ENCODE measurements at places on chromosomes 2 and 18.

- peak; percentile 58 for DNase-seq
Observed at GRCh38 chr2:11371092-11371937, 26.9 kb upstream of the ROCK2 start.

- DNase-seq: peak; percentile 91
Observed at GRCh38 chr18:45255197-45255890, 359.9 kb upstream of the SLC14A2 start.

DNA sequence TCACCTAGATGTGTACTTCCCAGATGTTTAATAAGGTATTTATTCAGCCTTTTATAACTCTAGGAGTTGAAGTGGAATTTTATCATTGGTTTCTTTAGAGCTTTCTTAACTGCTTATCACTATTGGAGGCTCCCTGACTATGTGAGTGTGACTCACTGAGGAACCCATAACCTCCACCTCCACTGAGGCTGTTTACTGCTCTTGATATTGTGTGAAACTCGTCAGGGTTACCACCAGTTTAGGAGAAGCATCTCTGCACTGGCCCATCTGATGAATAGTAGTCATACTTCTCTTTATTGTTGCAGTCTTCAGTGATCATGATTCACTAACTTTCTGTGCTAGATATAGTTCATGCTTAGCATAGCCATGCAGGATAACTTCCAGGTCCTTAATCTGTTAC is 79.6 kb upstream of the UBXN4 start:
- DNase-seq: no peak

- DNase-seq: no peak
Observed at GRCh38 chr2:223251656-223252229, 199.8 kb downstream of the KCNE4 start.

GRCh38 chr2:63300835-63301234 is 250.2 kb downstream of the OTX1 start:
- DNase-seq: no peak

DNA sequence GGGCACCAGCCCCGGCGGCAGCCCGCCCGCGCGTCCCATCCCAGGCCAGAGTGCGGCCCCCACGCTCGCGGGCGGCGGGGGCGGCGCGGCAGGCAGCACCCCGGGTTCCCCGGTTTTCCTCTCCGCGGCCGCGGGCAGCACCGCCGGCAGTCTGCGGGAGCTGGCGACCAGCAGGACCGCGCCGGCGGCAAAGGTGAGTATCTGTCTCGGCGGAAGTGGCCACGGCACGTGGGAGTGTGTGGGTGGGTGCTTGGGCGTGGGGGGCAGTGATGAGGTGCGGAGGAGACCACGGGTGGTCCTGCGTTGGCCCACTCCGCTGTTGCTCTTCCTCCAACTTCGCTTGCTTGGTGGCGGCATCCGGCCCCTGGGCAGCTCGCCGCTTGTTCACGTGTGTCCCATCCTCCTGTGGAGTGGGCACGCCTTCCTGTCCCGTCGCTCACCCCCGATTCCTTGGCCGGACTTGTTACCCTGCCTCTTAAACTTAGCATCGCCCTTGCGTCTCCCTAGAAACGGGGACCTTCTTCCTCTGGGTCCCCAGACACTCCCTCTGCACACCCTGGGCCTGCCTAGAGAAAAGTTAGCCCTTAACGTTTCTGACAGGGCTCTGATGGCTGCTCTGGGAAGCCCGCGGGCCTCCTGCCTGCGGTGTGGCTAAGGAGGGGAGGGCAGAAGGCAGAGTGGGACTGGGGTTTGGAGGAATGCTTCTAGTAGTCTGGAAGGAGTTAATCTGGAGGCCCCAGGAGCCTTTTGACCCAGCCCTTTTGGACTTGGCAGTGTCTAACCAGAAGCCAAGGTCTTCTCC is 1.1 kb downstream of the SH3RF3 start:
- DNase-seq: peak; percentile 13

DNA sequence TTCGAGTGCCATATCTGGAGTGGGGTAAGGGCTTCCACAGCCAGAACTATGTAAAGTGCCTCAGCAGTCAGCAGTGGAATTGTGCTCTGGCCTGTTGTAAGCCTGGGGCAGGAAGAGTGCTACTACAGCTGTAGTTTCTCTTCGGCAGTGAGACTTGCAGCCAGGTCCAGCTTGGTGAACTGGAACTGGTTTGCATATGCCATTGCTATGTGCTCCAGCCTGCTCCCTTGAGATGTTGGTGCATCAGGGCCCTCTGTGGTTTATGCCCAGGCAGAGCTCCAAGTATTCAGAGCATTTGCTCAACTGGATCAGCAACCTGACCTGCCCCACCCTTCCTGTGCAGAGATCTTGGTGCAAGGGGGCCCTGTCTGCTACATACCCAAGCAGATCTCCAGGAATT is 47.8 kb downstream of the ZNF804A start:
- DNase-seq: no peak

DNA sequence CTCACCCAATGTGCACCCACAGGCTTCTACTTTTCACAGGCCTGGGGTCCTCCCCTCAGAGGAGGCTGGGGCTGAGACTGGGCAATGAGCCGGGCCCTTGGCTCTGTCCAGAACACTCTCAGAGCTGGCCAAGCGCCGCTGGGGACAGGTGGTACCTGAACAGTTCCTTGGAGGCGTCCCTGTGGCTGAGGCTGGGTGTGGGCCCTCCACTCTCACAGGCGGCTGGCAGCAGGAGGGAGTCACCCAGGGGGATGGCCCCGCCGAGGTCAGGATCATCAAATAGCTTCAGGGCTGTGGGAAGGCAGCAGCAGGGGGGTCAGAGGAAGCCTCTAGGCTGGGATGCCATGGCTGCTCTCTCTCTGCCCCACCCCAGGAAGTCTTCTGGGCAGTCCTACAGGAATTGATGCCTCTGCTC is 27.1 kb downstream of the HS1BP3 start:
- DNase-seq: no peak

GRCh38 chr2:44834656-44835055 is 106.8 kb upstream of the SIX3 start:
- DNase-seq: no peak

- DNase-seq: peak; percentile 43
Observed at GRCh38 chr2:150410809-150411208, 76.7 kb downstream of the RND3 start.

DNA sequence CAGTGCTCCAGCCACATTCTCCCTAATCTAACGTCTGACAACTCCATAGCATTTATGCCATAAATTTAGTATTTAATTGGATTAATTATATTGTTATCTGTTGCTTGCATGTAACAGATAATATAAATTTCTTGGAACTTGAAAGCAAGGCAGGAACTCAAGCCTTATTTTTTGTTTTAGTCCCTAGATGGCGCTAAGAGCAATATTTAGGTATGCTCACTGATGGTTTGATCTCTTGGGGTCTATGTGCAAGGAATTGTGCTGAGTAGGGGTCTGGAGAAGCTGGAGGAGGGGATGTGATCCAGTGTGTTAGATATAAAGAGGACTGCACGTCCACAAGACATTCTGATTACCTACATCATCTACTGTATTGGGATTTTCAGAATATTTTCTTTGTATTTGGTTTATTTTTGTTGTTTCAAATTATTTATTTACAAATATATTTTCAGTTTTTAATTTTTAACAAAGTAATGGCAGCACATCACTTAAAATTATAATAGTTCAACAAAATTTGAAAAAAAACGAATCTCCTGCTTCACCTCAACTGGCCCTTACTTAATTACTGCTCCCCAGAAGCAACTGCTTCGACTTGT is 32.8 kb downstream of the KATNAL2 start:
- DNase-seq: peak; percentile 22

- DNase-seq: peak; percentile 25
Observed at GRCh38 chr2:37800176-37800858, 124.8 kb upstream of the RMDN2 start.

DNA sequence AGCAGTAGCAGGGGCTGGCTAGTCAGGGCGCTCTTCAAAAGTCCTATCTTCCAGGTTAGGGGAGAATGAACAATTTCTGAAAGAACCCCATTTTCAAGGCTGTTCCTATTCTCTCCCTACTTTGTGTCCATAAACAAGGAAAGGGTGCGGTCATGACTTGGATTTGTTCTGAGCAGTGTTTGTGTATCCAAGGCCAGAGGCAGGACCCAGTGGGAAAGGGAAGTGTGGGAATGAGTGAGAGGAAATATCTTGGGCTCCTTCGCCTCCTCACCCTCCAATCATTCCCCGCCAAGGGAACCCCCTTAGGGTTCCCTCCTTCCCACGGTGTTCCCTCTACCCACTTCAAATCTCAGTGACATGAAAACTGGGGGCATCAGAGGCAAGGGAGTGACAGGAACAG is 25.5 kb upstream of the SPTBN1 start:
- DNase-seq: no peak

DNA sequence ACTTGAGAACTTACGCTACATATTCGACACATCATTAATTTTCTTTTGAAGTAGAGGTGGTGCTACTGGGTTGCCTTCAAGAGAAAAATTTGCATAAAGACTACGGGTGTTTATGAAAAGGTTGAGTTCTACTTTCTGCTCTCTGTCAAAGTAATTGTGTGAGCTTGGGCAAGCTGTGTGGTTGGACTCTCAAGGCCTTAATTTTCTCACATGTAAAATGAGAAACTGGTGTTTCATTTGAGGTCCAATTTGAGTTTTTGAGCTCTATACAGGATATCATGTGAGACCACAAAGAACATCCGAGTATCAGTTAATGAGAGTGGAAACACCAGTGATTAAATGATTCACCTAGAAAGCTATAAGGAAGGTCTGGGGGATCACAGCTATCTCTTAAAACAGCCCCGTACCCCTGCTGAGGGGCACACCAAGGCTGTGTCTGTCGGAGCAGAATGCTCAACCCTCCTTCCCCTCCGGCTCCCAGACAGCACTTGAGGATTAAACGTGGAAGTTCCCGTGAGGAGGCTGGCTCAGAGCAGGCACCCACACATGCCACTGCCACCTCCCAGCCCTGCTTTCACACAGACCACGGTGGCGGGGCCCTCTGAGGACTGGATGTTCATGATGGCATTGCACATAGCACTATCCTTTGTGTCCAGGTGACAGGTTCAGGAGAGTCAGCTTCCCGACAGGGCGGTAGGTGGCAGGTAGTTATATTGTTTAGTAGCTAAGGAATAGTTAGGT is 191.8 kb downstream of the RNF144A start:
- no peak for DNase-seq

GRCh38 chr2:136917411-136917881 is 152.1 kb downstream of the THSD7B start:
- DNase-seq: no peak
